Mesothelial cell of epicardium (in vitro differentiated cells): ENCODE measurements at places on chromosomes 5 and 9.

GRCh38 chr5:134553821-134554267 is 28.4 kb downstream of the JADE2 start:
- DNase-seq = no peak

- DNase-seq = no peak
Observed at GRCh38 chr5:179223528-179223927, 121.7 kb downstream of the ADAMTS2 start.

- no peak for DNase-seq
Observed at GRCh38 chr9:93591301-93592007, 15.1 kb downstream of the PHF2 start.

DNA sequence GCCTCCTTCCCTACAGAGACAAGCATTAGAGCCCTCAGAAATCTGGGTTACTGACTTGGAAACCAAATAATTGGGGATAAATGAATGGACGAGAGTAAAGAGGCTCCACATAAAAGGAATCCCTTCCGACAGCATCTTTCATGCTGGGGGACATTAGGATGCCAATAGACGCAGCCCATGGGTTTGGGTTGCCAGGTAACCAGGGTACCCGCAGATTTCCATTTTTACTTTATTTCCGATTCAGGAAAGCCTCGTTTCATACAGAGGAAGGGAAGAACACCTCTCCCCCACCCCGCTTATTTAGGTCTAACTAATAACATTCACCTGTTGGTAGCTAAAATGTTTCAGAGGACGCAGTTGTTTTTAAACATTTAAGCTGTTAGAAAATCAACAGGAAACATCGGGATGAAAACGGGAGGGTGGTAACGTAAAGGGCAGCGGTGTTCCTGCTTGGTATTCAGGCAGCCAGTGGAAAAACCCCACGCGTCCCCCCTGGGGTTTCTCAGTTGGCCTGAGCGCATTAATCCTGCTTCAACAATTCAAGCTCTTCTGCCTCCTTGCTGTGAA is 179.5 kb downstream of the YTHDC2 start:
- no peak for DNase-seq

DNA sequence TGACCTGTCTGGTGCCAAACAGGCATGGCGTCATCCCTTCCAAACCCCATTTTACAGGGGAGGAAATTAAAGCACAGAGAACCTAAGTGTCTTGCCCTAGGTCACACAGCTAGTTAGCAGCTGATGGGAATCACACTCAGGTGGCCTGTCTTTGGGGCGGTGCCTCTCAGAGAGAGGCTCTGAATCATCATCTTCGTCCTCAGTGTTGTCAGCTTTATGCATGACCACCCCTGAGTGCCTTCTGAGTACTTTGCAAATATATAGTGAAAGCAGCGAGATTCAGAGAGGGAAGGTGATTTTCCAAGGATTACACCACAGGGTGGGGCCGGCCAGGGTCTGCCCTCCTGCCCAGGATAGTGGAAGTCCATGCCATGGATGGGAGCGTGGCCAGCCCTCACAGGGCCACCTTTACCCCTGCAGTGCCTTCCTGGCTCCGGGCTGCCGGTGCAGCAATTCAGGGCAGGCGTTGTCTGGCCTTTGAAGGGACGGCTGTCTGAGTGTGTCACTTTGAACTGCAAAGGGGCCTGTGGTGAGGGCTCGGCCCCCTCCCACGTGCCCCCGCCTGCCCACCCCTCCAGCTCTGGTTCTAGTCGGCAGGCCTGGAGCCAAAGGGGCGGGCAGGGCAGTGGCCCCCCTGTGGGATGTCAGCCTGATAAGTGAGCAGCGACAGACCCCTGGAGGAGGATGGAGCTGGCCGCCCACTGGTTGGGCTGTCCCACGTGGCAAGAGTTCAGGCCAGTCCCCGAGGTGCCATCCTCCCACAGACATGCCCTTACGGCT is 16.9 kb downstream of the LMX1B start:
- DNase-seq = no peak

DNA sequence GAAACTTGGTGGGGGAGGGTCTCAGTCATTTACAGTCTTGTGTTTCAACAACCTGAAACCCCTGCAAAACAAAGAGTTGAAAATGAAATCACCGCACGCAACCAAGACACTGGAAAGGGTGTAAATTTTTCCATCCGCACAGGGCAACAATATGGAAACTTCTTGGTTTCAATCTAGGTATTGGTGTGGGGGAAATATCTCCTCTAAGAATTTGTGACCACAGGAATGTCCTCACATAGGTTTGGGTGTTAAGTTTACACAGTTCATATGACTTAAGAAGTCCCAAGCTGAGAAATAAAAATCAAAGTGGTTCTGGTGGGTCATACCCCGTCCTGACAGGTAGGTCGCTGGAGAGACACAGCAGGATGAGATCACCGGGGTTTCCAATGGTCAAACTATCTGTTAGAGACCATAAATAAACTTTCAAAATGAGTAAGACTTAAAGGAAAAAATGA is 51.9 kb upstream of the PIP5K1B start:
- DNase-seq = no peak

DNA sequence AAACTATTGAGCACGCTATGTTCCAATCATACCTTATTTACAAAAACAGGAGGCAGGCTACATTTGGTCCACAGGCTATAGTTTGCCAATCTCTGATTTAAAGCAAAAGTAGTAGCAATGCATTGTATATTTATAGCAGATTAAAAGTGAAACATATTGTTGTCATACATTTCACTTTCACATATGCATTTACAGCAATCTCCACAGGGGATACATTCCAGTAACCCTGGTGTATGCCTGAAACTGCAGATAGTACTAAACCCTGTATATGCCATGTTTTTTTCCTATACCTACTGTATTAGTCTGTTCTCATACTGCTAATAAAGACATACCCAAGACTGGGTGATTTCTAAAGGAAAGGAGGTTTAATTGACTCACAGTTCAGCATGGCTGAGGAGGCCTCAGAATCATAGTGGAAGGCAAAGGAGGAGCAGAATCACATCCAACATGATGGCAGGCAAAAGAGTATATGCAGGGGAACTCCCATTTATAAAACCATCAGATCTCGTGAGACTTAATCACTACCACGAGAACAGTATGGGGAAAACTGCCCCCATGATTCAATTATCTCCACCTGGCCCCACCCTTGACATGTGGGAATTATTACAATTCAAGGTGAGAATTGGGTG is 5.9 kb upstream of the CSF1R start:
- DNase-seq = no peak

GRCh38 chr9:78089111-78089510 is 57.5 kb upstream of the GNAQ start:
- no peak for DNase-seq

- DNase-seq = no peak
Observed at GRCh38 chr9:117444501-117444900, 29.6 kb upstream of the ASTN2 start.

DNA sequence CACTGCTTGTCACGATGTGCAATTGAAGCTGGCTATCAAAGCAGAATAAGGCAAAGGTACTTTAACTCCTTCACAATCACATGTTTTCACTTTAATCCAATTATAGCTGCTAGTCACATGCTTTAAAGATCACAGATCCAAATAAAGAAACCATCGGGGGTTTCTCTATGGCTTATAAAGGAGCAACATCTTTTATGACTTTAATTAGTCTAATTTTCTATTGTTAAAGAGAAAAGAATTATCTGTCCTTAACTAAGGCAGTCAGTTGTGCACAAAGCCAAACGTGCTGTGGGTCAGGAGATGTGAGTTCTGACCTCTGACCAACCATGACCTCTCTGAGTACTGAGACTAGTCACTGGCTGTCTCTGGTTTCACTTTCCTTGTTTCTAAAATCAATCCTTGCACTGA is 561.1 kb downstream of the RAB3C start:
- no peak for DNase-seq

DNA sequence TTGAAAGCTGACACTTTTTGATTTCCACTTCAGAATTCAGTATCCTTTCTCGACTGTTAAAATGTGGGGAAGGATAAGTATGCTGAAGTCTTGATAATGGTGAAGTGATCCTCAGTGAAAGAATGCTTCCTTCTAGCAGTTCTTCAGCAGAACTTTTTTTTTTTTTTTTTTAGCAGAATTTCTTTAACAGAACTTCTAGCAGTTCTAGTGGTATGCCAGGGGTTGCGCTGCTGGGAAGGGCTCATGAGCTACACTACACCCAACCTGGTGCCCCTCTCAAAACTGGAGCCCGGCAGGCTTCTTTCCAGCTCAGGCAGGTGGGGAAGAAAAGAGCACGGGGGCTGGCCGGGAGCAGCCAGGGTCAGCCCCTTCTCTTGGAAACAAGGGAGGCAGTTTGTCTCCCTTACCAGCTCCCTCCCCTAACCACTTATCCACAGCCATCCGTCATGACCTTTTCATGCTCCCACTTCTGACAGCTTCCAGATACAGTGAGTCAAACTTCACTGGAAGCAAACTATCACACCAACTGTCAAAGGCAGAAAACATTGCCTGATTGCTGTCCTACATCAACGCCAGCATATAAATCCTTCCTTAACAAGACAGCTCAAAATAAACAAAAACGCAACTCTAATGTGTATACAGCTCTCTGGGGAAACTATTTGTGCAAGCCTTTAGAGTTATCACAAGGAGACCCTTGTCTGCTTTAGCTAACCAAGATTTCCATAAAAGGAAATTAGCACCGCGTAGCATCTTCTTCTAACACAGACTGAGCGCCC is 211.5 kb downstream of the GAPVD1 start:
- no peak for DNase-seq

DNA sequence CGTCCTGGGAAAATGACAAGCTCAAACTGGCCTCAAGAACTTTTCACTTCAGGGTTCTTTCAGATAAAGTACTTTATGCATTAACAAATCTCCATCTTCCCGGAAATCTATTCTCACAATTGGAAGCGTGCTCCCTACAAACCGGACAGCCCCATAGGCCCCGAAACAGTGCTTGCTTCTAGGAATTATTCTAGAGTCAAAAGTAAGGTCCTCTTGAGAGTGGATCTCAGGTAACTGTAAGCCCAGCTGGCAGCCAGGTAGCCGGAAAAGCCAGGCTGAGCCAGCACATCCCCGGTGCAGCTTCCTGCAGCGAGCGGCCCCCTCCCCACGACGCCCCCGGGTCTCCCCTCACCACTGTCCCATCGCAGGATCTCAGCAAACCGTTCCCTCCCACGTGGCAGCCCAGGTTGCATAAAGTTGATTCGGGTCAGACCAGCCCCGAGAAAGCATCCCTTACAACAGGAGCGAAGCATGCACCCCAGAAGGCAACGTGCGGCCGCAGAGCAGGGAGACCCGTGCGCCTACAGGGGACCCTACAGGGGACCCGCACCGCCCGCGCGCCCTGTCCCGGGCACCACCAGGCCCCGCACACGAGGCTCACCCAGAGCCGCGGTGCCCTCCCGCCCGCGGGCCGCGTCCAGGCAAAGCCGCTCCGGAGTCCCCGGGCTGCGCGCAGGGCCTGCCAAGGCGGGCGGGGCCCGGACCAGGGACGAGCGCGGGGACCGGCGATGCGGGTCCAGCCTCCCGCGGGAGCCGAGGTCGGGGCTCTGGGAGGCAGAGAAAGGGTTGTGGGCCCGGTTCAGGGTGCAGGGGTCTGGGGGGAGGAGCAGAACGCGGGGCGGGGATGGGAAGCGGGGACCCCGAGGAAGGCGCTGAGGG is 920 bp downstream of the LPCAT1 start:
- no peak for DNase-seq

- DNase-seq = no peak
Observed at GRCh38 chr9:123608104-123608503, 252.1 kb downstream of the CRB2 start.
